ENCODE measurements at places on chromosomes 5 and 9.

- DNase-seq, result no peak
Observed at GRCh38 chr5:80220245-80220897, 35.5 kb downstream of the SERINC5 start.

DNA sequence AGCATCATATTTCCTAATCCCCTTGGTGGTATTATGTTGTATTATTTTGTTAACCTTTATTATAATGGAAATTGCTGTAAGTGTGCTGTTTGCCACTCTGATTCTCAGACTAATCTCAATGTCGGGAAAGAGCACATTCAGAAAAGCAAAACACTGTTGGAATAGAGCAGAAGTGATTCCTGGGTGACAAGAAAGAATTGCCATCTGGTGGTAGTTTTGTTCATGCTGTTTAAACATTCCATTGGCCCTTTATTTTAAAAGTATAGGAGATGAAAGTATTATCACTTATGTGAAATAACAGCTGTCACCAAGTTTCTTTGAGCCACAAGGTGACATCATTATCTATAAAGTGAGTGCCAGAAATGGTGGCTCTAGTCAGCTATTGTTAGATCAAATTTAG, 301.3 kb upstream of the SGCD start:
- no peak for DNase-seq

- DNase-seq, result no peak
Observed at GRCh38 chr5:173688703-173689102, 72.3 kb upstream of the BOD1 start.

DNA sequence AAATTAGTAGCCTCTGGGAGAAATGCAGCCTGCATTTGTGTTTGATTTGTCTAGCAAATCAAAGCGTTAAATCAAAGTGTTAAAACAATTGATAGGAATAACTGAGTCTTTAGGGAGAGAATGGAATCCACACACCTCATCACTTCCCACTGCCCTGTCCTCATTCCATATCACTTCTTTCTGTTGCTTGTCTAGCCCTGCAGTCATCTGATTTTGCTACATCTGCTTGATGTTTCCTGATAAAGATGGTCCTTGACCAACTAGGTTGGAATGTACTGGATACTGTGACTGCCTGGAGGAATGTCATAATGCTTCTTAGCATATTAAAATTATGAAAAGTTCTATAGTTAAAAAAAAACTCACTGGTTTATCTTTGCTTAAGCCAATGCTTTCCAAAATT, 119.9 kb downstream of the DOCK2 start:
- no peak for DNase-seq

- DNase-seq, result no peak
Observed at GRCh38 chr9:88544245-88544644, 9.3 kb downstream of the NXNL2 start.

GRCh38 chr5:142926549-142926948, 156.4 kb downstream of the ARHGAP26 start:
- DNase-seq, result no peak

DNA sequence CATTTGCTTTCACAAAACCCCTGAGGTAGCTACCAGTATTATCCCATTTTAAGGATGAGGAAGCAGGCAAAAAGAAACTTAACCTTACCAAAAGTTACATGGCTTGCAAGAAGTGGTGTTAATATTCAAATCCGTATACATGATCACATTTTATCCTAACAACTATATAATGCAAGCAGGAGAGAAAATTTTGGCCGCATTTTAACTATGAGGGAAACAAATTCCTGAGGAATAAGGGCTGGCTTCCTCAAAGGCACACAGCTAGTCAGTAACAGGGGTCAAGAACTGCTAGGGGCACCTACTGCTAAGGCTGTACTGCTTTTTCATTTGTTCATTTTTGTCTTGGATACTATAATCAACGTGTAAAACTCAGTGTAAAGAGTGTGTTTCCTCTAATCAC, 81.0 kb downstream of the LHFPL2 start:
- DNase-seq, result no peak

DNA sequence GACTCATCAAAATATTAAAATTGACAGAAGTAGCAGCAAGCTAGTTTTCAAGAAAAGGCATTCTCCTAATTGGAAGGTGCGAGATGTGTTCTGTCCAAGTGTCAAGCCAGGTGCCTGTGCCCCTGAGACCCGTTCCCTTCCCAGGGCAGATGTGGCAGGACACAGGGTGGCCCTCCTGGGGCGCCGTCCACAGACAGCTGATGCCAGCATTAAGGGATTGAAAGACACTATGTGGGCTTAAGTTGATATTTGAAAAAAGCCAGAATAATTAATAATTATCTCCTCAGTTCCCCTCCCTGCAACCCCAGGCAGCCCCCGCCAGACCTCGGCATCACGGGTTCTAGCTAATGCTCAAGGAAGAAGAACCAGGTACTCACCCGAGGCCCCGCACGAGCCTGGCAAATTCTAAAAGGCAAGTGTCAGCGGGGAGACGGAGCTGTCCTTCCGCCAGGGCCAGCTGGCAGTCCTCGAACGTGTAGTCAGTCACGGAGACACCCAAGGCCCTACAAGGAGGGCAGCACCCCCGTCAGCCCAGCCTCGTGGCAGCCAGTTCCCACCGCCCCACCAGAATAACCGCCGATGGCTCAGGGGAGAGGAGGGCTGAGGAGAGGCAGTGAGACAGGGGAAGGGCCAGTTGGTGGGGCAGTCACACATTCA, 29.1 kb upstream of the SLC6A3 start:
- DNase-seq, result no peak

DNA sequence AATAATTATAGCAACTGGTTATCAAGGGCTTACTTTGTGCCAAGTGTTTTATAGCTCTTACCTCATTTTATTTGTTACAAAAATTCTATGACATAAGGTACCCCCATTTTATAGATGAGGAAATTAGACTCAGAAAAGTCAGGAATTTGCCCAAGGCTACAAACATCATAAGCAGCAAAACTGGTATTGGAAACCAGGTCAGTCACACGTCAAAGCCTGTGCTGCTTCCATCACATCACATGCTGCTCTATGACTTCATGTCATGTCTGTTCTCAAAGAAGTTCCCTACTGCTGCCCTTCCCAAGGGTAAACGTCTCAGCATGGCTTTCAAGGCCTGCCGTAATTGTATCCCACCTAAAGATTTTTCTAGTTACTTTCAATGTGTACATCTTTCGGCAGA, 6.9 kb upstream of the KIF2A start:
- no peak for DNase-seq

GRCh38 chr5:32330126-32330971, 17.6 kb upstream of the MTMR12 start:
- no peak for DNase-seq

DNA sequence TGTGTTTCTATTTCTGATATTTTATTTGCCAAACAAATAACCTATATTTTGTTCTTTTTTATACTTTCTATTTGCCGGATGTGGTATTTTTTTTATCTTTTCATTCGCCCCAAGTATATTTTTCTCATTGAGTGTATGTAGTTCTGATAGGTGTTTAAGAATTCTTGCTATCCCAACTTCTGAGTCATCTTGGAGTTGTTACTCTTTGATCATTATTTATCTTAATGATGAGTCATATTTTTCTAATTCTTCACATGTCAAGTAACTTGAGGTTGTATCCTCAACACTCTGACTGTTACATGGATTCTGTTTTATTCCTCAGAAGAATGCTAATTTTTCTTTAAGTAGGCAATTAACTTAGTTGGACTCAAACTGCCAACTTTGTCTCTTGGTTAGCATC, 498.1 kb downstream of the TLE1 start:
- DNase-seq, result no peak

DNA sequence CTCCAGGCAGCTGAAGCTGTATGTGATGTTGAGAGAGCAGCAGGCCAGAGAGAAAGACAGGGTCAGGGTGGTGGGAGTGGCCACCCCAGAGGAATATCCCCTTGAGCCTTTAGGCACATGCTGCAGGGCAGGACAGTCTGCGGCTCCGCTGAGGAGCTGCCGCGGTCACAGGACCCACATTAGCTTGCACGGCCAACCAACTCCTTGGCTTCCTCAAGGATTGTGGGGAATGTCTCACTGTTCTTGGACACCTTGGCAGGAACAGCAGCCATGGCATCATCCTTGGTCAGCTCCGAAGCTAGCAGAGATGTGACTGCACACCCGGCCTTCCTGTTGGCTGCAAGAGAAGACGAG, 27.8 kb downstream of the PCDHGC5 start:
- DNase-seq, result no peak

DNA sequence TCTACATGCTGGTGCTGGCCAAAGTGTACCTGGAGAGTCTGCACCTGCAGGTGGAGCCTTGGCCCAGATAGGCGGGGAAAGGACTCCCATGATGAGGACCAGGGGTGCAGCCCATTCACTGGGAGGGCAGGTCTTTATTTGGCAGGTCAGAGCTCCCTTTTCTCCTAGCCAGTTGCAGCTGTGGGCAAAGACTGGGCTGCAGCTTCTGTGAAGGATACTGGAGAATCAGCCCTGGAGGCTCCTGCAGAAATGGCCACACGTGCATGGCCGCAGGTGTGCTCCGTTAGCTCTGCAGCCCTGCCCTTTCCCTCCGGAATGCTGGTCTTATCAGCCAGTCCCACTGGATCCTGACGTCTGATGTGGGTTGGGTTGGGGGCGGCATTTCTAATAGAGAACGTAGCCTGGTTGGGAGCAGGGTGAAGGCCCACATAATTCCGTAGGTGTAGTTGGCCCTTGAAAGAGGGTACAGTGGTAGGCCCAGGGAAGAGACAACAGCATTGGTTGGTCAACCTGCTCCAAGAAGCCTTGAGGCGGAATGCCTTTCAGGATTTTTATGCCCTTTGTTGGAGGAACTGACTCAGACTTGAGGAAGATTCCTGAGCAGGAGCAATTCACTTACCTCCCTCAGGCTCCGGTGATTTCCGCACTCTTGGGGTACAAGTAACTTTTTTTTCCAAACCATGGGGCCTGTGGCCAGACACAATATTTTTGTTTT, 22.0 kb upstream of the TIFAB start:
- no peak for DNase-seq

DNA sequence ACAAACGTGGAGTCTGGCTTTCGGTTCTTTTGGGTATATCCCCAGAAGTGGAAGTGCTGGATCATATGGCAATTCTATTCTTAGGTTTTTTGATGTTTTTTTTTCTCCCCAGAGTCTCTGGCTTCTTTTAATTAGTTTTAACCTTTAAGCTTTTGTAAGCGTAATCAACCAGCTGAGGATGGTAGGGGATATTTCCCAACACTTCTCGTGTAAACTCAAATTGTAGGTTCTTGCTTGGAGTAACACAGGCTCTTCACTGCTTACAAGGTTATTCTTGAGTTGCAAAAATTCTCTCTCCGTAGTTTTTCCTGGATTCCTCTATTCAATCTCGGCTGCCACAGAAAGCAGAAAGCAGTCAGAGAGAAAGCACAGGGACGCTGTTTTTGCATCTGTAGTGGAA, 11.9 kb downstream of the LAMC3 start:
- DNase-seq, result no peak

DNA sequence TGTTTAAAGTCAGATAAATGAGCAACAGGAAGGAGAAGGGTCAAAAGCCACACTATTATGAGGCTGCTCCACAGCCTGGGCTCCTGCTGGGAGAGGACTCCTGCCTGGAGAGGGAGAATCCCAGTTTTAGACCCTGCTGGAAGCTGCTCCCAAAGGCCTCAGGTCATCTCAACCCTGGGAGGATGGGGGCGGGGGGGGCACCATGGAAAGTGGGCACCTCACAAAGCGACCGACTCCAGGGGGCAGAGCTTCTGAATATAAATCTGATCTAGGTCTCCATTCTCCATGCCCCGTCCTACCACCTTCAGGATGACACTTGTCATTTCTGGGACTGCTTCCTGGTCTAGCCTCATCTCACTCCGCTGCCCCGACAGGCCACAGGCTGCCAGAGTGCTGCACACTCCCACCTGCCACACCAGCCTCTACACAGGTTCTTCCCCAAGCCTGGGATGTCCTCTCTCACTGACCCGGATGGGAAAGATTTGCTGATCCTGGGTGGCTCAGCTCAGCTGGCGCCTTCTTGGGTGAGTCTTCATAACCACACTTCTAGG, 183.4 kb downstream of the GAPVD1 start:
- DNase-seq, result no peak

GRCh38 chr5:141359790-141360426, at the start of gene PCDHGB2:
Gene PCDHGB2, plus strand, starts transcription at chr5:141359994. Its CDS starts 142 bp downstream, at chr5:141360136.
- DNase-seq, result no peak

GRCh38 chr5:158589939-158590338, 509.8 kb downstream of the EBF1 start:
- DNase-seq, result no peak

DNA sequence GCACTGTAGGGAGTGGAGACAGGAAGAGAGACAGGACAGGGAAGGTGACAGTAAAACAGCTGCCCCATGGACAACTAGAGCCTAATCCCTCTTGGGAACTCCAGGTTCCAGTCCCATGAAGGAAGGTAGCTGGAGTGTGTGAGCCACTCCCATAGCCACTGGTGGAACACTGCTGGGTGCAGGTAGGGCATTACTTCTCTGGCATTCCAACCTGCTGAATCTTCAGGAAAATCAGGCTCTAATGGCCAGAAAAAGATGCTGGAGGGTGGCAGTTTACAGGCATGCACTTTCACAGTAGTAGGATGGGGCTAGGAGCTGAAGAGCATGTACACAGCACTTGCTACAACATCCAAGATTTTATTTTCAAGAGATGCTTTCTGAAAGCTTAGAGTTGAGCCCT, 259.4 kb downstream of the AUH start:
- DNase-seq, result no peak

GRCh38 chr9:122370869-122371755, at the start of gene PTGS1:
Gene PTGS1, plus strand, starts transcription at chr9:122371024. Its CDS starts 61 bp downstream, at chr9:122371085.
- DNase-seq, result peak; percentile 43

- DNase-seq, result no peak
Observed at GRCh38 chr5:177491429-177491945, 5.9 kb downstream of the PDLIM7 start.

GRCh38 chr5:27034565-27034964, 3.8 kb downstream of the CDH9 start:
- DNase-seq, result no peak

DNA sequence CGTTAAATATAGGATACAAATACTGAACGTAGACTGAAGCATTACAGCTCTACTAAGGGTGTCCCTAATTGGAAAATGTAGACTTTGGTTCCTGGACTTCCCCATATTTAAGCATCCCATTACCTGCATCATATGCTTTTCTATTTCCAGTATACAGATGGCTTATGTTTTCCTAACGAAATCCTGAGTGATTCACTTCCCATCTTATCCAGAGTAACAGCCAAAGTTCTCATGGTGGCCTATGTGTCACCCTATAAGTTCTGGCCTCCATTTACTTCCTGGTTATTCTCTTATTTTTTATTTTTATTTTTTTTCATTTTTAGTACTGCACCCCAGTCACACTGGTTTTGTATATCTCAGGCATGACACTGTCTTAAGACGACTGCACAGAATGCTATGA, 552.3 kb downstream of the PRDM9 start:
- no peak for DNase-seq
